Cerebellar nuclear complex (tissue), 1 donor: ENCODE measurements at places on chromosomes 3 and 15.

DNA sequence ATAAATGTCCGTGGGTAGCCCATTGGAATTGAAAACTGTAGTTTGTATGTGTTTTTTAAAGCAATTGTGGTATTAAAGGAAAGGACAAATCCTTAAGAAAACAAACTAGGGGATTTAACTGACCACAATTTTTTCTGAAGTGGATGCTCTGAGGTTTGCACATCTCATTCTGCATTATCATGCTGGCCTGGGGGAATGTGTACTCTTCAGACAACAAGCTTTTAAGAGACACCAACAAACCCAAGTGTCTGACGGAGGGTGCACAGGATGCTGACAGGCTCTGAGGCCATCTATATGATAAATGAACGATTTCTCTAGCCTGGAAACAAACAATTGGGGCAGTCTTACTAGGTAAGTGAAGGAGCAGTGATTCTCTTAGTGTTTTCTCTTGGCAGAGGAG, 9.1 kb downstream of the LINS1 start:
- DNase-seq = no peak

- DNase-seq = no peak
Measured at GRCh38 chr15:80991421-80991820, 1.8 kb upstream of the MESD start.

DNA sequence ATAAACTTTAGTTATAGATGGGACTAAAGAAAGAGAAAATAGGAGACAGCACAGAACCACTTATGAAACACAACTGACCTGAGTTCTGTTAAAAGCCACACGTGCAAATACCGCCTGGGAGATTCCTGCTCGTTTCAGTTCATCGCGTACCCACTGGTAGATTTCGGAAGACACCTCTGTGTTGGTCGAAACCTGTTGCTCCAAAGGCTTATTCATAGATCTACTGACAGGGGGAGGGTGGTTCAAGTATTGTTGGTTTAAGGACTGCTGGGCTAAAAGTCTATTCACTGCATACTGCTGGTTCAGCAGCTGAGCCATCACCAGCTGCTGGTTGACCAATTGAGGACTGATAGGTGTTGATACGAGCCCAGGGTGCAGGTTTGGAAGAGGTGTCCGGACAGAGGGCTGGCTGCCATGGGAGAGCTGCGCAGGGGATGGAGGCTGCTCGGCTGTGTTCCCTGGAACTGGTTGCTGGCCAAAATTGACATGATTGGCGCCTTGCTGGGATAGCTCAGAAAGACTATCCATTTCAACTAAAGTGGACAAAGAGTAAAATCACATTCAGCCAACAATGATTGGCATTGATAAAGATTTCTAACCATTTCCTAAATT, 30.6 kb downstream of the SATB1 start:
- no peak for DNase-seq

GRCh38 chr3:52315977-52316764, at the start of gene DNAH1:
Gene DNAH1, plus strand, starts transcription at chr3:52316319. Its CDS starts 6,124 bp downstream, at chr3:52322443.
- no peak for DNase-seq

- no peak for DNase-seq
Measured at GRCh38 chr3:23837286-23837685, 31.5 kb downstream of the UBE2E1 start.

DNA sequence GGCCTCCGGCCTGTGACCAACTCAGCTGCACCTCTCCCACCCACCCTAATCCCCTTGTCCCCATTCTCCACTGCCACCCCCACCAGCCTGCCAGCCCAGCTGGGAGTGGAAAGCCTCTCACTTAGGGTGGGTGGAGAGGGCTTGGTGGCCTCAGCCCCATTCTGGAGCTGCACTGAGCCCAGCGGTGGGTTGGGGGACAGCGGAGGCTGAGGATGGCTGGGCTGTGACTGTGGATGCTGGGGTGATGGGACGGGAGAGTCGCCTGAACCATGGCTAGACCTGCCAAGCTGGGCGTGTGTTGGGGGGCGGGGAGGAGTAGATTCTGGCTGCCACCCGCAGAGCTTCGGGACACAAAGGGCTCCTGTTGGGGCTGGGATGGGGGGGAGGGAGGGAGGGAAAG, 1.8 kb downstream of the CLCN2 start:
- no peak for DNase-seq

DNA sequence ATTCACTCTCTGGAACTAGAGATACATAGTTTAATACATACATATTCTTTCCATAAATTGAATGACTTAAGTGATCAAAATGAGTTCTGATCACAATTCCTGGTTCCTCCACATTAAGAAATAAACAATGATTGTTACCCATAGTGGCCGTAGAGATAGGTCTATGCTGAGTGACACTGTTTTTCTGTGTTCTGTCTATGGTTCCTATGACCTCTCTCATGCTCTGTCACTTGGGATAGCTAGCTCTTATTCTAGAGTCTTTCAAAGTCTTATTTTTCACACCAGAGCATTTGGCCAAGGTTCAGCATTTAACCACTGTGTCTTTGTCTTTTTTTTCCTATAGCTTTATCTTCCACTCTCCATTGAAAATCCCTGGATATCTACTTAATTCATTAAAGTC, 132.4 kb downstream of the GOLGA6L6 start:
- no peak for DNase-seq

- no peak for DNase-seq
Measured at GRCh38 chr3:23489300-23490158, 286.4 kb downstream of the UBE2E2 start.

GRCh38 chr3:142929109-142929508, 34.4 kb downstream of the PAQR9 start:
- DNase-seq = no peak

GRCh38 chr3:57598765-57599360, 1.7 kb upstream of the ARF4 start:
- no peak for DNase-seq

DNA sequence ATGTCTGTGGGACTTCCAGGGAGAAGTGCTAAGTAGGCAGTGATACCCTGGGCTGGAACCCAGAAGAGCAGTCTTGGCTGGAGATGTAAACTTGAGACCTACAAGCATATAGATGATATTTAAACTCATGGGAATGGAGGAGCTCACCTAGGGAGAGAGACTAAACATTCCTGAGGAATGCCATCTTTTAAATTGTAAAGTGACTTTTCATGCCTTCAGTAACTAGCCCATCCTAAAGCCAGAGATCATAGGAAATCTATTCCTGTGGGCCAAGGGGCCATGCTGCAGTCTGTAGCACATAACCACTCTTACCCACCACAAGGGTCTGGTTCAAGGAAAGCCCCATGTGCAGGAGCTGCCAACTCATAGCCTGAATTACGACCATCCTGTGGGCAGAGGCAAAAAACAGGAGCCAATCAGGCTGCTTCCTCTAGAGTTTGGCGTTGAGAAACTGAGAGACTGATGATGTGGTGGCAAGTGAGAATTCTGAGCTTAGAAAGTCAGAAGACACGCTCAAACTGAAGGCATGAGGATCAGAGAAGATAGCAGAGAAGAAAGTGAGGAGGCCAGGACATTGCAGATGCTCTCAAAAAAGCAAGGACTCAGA, 37.5 kb downstream of the CTDSPL start:
- no peak for DNase-seq

GRCh38 chr15:57445872-57446271, 69.6 kb downstream of the CGNL1 start:
- DNase-seq = no peak

DNA sequence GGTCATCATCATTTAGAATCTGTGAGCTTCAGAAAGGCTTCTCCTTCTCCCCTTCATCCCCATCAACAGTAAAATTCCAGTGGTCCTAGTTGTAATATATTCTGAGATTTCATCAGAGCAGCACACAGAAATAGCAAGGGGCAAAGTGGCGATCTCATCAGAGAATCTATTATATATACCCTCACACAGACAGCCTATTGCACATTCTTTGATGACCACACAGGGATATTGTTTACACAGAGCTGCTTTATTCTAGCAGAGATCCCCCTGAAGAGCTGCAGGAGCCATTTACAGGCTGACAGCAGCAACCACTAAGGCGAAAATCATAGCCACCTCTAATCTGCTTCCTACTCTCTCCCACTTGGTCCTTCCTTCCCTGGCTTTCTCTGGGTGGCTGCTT, 42.0 kb upstream of the CRBN start:
- no peak for DNase-seq

DNA sequence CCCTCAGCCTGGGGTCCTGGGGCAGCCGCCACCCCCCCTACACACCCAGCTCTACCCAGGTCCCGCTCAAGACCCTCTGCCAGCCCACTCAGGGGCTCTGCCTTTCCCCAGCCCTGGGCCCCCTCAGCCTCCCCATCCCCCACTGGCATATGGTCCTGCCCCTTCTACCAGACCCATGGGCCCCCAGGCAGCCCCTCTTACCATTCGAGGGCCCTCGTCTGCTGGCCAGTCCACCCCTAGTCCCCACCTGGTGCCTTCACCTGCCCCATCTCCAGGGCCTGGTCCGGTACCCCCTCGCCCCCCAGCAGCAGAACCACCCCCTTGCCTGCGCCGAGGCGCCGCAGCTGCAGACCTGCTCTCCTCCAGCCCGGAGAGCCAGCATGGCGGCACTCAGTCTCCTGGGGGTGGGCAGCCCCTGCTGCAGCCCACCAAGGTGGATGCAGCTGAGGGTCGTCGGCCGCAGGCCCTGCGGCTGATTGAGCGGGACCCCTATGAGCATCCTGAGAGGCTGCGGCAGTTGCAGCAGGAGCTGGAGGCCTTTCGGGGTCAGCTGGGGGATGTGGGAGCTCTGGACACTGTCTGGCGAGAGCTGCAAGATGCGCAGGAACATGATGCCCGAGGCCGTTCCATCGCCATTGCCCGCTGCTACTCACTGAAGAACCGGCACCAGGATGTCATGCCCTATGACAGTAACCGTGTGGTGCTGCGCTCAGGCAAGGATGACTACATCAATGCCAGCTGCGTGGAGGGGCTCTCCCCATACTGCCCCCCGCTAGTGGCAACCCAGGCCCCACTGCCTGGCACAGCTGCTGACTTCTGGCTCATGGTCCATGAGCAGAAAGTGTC, 30.2 kb downstream of the PTPN23 start:
- no peak for DNase-seq
